ENCODE measurements at places on chromosomes 1 and 21. TPM values are rescaled to one million over a fixed set of nuclear protein-coding genes. Genes with fewer than 3 reads are reported as not detected.

The DSCAM gene
- total RNA-seq, result under 0.01 TPM

The NT5C1A gene
- not detected for total RNA-seq

The XCL2 gene
- total RNA-seq, result not detected

The CDA gene
- 1.6 TPM for total RNA-seq

The ATP6V1G3 gene
- total RNA-seq, result not detected

The SLC9C2 gene
- not detected for total RNA-seq

The NEK2 gene
- 2.4 TPM for total RNA-seq

The OR2T33 gene
- total RNA-seq, result not detected

The HNRNPCL4 gene
- not detected for total RNA-seq

The GJB3 gene
- not detected for total RNA-seq

The REN gene
- total RNA-seq, result not detected

The CFHR4 gene
- total RNA-seq, result not detected

The RIMKLA gene
- under 0.01 TPM for total RNA-seq

The NADK gene
- total RNA-seq, result 34.7 TPM

The NMNAT2 gene
- 0.22 TPM for total RNA-seq

The NUDT4B gene
- 8.7 TPM for total RNA-seq

The CFHR5 gene
- total RNA-seq, result not detected

The PAX7 gene
- not detected for total RNA-seq

The PARS2 gene
- total RNA-seq, result 3.8 TPM

Measured in lung microvascular endothelial cell (primary cell).